ENCODE measurements at places on chromosomes 3 and 15.

DNA sequence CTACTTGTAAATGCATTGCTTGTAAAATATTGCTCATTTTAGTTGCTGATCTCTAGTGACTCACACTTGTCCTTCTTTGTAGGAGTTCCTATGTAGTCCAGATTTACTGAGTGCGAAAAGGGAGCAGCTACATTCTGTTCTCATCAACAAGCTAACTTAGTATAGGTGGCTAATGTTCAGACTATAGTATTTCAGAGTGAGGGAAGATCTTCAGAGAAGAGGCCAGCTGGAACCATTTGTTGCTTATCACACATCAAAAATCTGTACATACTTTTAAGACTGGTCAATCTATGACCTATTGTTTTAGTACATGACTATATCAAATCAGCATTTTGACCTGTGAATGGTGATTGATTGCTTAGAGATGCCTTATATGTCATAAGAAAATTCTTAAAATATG is 71.3 kb upstream of the THSD4 start:
- no peak for DNase-seq

DNA sequence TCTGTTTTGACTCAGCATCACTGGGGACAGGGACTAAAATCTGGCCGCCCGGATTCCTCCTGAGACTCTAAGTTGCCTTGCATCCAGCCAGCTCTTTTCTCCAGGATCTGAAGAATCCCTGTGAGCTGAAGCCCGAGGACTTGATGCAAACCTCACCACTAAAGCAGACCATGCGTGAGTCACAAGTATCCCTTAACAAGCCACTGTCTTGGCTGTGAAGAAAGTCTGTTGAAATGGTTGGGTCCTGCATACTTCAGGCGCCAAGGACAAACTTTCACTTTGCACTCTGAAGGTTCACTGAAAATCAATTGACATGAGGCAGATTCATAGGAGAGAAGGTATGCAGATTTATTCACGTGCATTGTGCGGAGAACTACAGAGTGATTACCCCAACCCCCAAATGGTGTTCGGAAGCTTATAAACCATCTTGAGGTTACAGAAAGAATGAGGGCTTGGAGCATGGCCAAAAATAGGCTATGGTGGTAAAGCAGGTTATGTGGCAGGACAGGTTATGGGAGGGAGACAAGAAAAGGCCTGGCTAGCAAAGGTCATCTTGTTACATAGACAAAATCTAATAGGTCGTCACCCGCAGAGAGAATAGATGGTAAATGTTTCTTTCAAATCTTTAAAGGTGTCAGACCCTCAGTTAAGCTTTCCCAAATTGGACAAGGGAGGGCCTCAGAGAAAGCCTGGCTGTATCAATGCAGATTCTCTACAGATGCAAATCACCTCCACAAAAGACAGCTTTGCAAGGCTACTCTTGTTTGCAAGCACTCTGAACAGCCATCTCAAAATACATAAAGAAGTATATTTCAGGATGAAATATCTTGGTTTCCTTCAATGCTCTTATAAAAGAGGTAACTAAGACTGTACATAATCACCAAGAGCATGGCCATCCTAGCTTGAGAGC is 126.3 kb upstream of the PLAAT1 start:
- DNase-seq: peak; percentile 54

DNA sequence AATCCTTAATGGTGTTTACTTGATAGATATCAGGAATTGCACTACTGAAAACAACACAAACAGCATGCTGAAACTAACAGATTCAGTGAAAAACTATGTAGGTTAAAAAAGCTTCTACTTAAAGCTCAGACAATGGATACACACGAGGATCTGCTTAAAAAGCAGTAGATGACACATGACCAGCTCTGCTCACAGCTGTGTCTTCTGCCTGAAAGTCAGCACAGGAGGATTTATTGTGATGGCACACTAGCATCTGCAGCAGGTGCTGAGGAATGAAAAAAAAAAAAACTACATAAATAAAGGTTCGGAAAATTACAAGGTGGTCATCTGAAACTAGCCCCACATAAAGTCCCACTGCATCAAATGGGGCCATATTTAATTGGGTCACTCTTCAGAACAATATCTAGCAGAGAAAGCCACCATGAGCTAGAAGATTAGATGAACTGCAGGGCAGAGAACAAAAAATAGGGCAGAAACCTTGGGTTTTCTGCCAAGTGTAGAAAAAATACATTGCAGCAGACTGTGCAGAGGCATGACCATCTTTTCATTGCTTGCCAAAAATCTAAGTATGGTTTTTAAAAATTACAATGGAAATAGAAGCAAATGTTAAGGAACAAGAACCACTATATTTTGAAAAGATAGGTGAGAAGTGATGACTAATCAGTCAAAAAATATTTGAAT is 13.2 kb upstream of the GOLM2 start:
- DNase-seq: no peak

- DNase-seq: no peak
These were observed 471.6 kb upstream of the SGO1 start for GRCh38 chr3:20657560-20657959.

GRCh38 chr3:113607219-113607596 is 74.9 kb downstream of the SIDT1 start:
- DNase-seq: no peak

DNA sequence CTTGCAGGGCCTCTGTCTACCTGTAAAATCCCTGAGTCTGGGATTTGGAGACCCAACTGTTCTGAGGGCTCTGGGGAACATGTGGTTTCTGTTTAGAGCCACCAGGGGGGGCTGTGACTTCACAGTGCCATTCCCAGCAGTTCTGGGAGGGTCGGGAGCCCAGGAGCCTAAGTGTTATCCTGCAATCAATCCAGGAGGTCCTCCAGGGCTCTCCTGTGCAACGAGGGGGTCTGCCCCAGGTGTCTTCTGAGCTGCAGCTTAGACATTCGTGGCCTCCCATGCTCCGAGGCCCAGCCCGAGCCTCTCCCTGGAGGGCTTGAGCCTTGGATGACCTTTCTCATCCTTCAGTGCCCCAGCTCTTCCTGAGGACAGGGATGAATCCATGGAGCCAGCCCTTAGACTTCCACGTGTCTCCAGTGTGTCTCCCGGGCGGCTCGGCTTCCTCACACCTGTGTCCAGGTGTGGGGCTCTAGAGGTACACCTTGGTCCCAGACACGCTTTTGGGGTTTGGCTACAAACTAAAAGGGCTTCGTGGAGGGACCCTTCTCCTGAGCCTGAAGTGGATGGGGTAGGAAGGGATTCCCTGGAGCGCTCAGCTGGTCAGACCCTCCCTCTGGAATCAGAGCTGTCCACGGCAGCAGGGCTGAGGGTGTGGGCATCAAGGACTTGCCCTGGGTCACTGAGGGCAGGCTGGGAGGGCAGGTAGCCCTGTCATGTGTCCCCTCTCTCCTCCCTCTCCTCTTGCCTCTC is 20.3 kb upstream of the ABTB1 start:
- DNase-seq: peak; percentile 82

DNA sequence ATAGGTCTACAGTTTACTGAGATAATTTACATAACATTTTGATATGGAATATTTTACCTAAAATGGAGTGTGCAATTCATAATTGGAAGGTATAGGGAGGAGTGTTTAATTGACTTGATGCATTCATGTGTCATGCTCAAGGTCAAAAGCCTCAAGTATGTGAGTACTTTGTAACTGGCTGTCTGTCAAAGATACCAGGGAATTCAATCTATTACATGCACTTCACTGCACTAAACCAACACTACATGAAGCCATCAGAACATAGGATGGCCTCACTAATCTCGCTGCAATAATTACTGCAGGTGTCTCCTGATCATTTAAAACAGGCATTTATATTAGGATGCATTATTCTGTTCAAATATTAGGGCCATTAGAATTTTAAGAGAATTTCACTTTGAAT is 367.2 kb downstream of the CNTN4 start:
- DNase-seq: no peak

- peak; percentile 96 for DNase-seq
These were observed 28.8 kb downstream of the LYSMD4 start for GRCh38 chr15:99704444-99704838.

DNA sequence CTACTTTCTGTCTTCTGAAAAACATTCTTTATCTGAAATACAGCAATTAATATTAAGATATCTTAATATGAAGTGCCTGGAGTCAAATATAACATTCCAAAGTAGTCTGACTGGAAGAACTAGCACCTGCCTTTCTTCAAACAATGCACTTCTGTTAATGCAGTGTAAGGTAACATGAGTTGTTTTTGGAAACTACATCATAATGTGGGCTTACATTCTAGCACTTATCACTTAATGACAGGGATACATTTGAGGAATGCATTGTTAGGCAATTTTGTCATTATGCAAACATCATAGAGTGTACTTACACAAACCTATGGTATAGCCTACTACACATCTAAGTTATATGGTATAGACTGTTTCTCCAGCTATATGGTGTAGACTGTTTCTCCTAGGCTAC is 49.2 kb downstream of the SLC15A2 start:
- no peak for DNase-seq

DNA sequence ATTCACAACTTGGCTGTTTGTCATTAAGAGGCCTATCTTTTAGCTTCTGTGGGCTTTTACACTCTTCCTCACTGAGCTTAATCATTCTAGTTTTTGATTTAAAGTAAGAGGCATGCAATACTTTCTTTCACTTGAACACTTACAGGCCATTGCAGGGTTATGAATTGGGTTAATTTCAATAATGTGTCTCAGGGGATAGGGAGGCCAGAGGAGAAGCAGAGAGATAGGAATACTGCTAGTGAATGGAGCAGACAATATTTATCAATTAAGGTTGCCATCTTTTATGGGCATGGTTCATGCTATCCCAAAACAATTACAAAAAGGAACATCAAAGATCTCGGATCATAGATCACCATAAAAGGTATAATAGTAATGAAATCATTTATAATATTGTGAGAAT is 189.8 kb downstream of the EPHA3 start:
- no peak for DNase-seq

DNA sequence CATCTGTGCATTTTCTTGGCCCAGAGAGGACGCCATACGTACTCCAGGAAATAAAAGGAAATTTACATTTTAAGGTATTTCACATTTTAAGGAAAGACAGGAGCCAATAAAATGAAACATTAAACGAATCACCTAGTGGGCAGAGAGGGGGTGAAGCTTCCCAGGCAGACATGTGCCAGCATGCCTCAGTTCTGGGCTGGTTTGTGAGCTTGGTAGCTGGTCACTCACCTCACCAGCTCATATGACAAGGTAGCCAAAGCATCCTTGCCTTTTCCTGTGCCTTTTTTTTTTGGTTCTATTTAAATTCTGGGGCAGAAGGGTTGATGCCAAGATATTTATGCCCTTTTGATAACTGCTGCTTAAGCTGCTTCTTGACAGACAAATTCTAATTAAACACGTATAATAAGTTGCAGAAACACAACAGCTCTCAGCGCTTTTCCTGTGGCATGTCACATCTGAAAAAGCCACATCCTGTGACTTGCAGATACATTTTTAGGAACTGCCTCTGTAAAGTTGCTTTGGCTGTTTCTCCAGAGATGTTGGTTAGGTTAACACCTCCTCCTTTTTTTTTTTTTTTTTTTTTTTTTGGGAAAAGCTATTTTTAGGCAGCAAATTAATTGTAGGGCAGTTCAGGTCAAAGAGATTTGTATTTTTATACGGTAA is 218.6 kb downstream of the PDCD6IP start:
- no peak for DNase-seq

- DNase-seq: no peak
These were observed 45.5 kb downstream of the TEX9 start for GRCh38 chr15:56410721-56411120.

- no peak for DNase-seq
These were observed 72.6 kb downstream of the SAMMSON start for GRCh38 chr3:70072180-70072579.

DNA sequence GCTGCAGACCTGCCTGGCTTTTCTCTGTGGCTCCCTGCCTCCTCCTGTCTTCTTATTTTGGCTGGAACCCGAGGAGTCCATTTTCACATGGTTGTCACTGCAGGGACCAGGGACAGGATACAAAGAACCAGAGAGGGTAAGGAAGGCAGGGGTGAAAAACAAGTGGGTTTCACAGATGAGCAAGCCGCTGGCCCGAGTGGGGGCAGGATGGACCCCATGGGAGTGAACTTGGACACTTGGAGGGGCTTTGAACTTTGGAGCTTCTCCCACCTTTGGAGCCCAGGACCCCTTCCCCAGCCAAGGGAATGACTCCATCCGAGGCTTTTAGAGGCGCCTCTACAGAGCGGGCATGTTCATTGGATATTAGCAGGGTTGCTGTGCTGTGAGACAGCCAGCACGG is 26.9 kb upstream of the ADCY5 start:
- DNase-seq: no peak

DNA sequence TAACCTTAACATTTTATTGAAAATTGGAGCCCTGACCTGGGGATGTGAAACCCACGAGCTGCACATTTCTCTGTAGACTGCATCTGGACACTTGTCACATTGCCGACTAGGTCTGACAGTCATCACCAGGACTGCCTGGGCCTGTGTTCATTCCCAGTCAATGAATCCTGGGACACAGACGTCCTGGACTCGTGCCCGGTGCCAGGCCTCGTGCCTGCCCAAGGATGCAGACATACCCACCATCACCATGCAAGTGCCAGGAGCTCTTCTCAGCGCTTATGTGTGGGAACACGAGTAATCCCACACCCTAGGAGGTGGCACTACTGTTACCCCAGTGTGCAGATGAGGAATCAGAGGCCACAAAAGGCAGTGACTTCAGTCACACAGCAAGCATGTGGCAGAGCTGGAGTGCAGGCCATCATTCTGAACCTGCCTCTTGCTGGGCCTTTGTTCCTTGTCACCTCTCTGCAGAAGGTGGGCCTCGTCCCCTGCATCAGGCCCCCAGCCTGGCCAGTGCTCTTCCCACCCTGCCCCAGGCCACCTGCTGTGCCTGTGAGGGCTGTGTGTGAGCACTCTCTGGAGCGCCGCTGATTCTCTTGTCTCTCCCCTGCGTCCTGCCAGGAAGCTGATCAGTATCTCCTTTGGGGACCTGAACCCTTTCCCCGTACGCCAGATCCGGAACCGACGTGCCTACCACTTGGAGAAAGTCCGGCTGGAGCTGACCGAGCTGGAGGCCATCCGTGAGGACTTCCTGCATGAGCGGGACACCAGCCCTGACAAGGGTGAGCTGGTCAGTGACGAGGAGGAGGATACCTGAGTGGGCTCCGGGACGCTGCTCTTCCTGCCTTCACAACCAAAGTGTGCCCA is 58.5 kb downstream of the ADAMTS7 start:
- no peak for DNase-seq

- no peak for DNase-seq
These were observed 45.9 kb upstream of the PGPEP1L start for GRCh38 chr15:99053380-99054024.

DNA sequence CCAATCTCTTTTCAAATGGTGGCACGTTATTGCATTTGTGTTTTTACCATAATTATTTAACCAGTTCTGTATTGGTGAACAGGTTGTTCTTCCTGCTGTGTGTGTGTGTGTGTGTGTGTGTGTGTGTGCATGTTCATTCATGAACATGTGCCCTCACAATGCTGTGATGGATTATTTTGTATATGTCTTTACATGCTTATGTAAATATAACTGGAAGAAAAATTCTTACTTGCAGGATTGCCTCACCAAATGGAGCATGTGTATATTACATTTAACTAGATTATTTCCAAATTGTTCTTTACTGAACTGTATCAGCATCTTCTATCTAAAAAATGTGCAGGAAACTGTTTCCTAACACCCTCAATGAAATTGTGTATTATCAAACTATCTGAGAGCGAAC is 175.2 kb upstream of the ZPLD1 start:
- DNase-seq: no peak

All from HT-29 (cell line).